ENCODE measurements at places on chromosomes 1 and 21.

GRCh38 chr1:202130297-202130721, 7.6 kb downstream of the GPR37L1 start:
- DNase-seq = no peak

- no peak for DNase-seq
These were observed 26.3 kb downstream of the CCDC185 start for GRCh38 chr1:223419561-223419960.

- DNase-seq = no peak
These were observed 1.7 kb downstream of the KRTAP10-3 start for GRCh38 chr21:44556879-44557278.

DNA sequence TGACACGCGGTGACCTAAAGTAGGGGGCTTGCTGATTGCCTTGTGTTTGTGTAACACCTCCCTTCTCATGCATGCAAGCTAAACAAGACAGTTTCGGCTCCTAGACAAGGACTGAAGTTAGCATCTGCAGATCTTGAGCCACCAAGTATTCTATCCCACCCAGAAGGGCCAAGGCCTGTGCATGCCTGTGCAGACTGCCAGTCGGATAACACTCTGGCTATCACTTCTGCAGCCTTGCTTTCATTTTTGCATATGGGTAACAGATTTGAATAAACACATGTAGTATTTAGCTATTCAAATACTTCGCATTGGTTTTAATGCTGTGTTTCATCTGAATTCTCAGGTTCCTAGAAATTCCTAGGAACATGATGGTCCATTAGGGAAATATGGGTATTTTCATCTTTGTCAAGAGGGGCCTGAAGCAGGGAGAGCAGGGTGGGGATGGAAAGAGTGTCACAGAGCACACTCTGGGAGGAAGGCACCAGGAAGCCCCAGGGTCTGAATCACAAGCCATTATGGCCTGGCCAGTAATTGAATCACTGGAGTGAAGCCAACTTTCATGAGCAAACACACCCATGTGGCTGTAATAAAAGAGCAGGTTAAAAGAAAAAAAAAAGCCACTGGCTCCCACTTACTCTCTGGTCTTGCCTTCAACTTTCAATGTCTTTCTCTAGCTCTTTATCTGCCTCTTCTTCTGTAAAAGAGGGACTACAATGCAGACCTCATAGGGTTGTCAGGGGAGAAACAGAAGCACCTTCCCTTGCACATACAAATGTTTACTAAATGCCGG, 28.3 kb downstream of the GADD45A start:
- DNase-seq = no peak

DNA sequence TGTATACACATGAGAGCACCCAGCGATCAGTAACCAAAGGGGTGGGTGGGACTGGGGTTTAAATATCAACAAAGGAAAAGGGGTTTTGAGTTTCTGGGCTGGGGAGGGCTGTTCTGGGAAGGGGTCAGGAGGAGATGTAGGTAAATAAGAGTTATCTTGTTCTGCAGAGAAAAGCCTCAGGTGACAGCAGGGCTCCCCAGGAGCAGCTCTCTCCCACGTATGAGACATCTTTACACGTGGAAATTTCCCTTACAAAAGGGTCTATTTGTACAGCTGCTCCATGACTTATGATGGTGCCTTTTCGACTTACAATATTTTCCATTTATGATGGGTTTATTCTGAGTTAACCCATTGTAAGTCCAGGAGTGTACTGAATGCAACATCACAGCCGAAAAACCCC, 16.3 kb upstream of the PADI2 start:
- no peak for DNase-seq

DNA sequence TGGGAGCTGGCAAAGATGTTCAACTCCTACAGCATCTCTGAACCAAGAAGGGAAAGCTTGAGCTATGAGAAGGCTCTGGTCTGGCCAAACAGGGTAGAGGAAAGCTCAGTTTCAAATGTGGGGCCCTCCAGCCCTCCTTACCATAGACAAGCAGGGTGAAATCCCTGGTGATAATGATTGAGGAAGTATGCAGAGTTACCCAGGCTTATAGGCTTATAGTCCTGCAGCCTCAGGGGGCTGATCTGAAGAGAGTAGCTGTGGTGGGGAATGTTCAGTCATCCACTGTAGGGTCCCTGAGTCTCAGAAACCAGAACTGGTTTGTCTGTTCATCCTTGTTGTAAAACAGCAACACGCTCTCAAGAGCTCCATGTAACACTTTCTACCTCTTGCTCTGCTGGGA, 19.8 kb upstream of the LY9 start:
- no peak for DNase-seq

DNA sequence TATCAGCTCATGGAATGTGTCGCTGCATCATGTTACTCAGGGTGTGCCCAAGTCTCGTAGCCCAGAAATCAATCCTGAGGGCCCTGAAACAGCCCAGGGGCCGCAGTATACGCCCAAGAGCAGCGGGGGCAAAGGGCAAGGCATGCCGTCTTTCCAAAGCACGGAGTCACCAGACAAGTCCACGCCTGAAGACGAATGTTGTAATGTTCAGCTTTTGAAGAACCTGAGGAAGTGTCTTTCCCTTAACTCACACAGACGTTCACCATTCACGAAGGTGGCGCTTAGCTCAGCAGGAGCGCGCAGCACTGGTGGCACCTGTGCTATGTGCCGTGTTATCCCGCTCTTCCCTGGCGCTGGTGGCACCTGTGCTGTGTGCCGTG, 18.8 kb upstream of the PWP2 start:
- DNase-seq = no peak

GRCh38 chr1:180800945-180801344, 111.8 kb upstream of the KIAA1614 start:
- no peak for DNase-seq

DNA sequence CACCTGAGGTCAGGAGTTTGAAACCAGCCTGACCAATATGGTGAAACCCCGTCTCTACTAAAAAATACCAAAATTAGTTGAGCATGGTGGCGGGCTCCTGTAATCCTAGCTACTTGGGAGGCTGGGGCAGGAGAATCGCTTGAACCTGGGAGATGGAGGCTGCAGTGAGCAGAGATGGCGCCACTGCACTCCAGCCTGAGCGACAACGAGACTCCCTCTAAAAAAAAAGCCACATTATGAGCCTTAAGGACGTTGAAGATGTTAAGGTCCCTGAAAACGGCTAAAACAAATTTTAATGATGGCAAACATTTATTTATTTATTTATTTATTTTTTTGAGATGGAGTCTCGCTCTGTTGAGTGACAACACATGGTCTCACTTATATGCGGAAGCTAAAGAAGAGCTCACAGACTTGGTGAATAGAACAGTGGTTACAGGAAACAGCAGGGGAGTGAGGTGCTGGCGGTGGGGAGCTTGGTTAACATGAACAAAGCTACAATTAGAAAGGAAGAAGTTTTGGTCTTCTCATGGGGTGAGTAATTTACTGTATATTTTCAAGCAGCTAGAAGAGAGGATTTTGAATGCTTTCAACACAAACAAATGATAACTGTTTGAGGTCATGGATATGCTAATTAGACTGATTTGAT, 47.1 kb downstream of the TCP10L start:
- no peak for DNase-seq
